AG09309 (cell line): ENCODE measurements at places on chromosomes 12 and 14.

DNA sequence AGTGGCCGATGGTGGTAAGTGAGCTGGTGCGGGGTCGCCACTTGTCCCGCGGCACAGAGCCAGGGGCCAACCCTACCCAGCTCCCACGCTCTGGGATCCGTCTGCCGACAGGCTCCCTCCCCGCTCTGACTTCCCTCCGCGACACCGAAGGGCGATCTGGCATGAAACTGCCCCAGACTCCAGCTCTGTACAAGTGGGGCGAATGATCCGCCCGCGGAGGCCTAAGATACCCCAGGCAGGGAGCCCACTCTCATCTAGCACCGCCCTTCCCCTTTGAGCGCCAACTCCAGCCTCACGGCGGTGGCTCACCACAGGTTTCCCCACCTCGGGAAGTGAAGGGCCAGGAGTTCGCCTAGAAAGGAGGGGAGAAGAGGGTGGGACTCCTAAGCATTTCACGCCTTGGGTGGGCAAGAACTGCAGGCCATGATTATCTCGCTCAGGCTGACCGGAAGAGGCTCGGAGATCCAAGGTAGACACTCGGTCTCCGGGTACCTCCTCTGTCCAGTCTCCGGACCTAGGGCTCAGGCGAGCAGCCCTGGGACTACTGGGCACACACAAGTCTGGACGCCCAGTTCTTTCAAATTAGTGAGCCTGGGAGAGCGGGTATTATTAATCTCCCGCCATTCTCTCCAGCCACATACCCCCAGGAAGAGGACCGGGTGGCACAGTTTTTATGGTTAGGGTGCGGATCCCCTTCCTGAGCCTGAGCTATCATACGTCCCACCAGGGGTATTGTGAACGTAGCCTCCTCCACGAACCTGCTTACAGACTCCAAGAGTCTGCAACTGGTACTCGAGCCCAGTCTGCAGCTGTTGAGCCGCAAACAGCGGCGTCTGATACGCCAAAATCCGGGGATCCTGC, 849 bp downstream of the WNT1 start:
- no peak for DNase-seq

DNA sequence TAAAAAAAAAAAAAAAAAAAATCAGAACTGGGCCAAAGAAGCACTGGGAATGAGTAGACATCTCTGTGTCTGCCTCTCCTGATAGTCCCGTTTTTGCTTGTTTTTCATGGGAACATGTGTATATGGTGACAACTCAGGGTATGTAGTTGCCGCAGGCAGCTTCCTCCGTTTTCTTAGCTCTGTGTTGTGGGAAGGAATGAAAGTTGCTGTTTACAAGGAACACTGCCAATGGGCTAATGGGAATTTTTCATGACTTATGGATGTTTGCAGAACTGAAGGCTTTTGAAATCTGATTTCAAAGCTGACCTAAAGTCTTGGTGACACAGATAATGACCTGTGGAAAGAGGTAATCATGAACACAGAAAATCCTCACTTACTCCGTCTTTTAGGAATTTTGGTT, 146.4 kb upstream of the BTG1 start:
- DNase-seq = no peak

DNA sequence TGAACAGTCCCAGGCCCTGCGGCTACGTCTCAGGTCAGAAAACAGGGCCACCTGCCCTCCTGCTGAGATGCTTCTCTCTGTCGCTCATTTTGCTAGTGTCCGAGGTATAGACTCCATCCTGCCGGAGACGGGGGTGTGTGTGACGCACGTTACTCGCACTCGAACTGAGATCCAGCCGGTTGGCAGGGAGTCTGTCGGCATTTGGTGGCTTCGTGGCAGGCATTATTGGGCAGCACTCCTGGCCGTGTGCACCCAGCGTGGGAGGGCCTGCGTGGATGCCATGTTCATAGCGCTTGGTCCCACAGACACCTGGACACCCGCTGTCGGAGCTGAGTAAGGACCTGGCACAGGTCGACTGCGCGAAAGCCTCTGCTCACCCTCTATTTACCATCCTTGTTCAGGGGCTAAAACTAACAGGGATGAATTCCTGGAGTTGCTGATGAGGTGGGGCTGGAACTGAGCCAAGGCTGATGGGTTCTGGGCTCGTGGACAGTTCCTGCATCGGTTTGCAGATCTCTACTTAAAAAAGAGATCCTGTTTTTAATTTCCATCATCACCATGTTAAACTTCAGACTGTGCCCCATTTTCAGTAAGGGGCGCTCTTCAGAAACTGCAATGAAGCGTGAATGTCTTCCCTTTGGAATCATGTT, 28.6 kb downstream of the AACS start:
- no peak for DNase-seq

GRCh38 chr12:24979329-24979728, 30.4 kb upstream of the BCAT1 start:
- DNase-seq = no peak

GRCh38 chr12:113070117-113070906, 13.8 kb downstream of the DTX1 start:
- DNase-seq = no peak

- DNase-seq = no peak
Observed at GRCh38 chr12:848882-849527, 96.6 kb downstream of the WNK1 start.

GRCh38 chr14:52150162-52150561, 81.3 kb upstream of the NID2 start:
- no peak for DNase-seq

DNA sequence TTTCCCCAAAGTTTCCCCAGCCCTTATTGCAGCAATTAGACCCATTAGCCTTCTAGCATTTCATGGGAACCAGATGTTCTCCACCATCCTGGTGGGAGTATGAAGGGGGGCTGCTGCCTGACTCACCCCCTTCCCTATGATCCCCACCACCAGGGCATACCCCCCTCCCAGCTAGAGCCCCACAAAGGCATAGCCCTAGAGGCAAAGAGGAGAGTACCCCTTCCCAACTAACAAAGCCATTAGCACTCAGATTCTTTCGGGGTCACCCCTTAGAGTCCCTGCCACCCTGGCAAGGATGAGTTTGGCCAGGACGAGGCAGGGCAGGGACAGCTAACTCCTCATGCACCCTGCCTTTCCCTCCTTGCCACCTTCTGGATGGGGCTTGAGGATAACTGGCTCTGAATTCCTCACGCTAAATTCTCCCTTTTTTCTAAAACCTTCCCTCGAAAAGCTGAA, 9.2 kb downstream of the RARG start:
- DNase-seq = no peak

DNA sequence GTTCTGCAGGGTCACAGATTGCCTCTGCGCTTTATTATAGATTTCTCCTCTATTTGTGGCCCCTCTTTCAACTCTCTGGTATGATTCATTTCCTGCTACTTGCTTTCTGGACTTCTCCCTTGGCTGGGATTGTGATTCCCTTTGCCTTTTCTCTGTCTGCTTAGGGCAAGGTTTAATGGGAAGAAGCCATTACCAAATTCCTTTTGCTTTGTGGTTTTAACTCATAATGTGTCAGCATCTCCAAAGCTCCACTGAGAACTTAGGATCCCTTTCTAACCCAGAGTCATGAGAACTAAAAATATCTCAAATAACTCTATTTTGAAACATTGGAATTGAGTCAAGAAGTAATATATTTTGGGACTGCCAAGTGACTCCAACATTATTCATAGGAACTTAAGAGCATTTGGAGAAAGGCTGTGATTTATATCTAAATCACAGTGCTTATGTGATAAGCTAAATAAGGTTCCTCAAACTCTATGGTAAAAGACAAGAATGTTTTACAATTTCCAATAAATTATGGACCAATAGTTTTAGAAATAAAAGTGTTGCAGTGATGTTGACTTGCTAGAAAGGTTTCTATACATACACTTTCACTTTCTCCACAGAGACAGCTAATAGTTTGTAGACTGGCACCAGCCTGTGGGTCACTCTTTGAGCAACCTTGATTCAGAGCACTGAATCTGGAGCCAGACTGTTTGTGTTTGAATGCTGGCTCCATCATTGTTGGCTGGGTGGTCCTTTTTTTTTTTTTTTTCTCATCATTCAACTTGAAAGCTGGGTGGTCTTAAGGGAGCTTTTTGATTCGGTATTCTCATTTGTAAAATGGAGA, 93.9 kb downstream of the DACT1 start:
- peak; percentile 99 for DNase-seq

DNA sequence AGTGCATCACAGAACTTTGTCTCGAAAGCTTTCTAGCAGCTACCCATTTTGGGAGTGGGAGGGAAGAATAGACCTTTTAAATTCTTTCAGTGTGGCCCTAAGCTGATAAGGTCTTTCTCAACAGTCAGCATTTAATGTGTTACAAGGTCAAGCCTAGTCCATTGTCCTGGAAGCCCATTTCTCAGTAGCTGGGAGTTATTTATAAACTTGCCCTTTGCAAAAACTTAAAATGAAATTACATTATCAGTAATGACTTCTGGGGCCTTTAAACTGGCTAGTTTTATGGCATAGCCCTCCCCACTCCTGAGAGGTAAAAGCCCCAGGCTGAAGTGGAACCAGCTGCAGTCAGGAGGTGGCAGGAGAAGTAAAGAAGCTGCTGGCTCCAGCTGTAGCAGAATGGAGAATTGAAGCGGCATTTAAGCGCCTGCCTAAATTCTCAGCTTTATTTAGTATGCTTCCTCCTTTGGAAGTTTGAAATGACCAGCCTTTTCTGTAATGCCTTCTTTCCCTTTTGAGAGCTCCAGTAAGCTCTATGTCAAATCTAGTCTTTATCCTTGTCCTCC, 12.4 kb downstream of the COPZ1 start:
- DNase-seq = no peak

- DNase-seq = no peak
Observed at GRCh38 chr14:69803753-69804152, 6.7 kb upstream of the SLC10A1 start.

GRCh38 chr12:62787023-62787422, 147.9 kb downstream of the PPM1H start:
- no peak for DNase-seq
